ENCODE measurements at places on chromosomes 4 and X.

- no peak for DNase-seq
Measured at GRCh38 chr4:80078346-80079092, 5.5 kb upstream of the ANTXR2 start.

- DNase-seq = peak; percentile 57
Measured at GRCh38 chr4:186844059-186844681, 120.5 kb upstream of the FAT1 start.

- no peak for DNase-seq
Measured at GRCh38 chr4:26912810-26913209, 52.2 kb downstream of the STIM2 start.

DNA sequence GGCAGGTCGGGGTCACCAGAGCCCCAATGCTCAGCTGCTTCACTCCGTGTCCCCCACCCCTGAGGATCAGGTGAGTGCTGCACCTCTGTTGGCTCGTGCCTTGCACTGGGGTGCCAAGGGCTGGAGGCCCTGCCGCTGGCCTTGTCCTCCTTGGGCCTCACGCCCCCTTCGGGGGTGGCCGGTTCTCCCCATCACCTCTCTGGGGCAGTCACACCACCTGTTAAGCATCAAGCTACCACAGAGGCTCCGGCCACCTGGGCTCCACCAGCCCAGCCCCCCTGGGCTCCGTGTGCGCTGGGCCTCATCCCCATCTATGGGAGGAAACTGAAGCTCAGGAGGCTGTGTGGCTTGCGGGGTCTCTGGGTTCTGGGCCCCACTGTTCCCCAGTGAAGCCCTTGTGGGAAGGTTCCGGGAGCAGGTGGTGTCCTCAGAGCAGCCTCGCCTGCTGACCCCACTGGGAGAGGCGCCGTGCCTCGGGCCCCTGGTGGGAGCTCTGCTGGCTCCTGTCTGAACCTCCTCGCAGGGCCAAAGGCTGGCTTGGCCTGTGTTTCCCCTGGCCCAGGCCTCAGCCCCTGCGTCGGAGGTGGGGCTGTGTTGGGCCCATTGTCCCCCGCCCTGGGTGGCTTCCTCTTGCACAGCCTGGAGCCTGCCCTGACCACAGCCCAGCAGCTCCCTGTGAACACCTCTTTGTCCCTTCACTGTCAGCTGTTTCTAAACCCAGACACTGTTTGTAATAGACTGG is 30.8 kb downstream of the DOK7 start:
- no peak for DNase-seq

DNA sequence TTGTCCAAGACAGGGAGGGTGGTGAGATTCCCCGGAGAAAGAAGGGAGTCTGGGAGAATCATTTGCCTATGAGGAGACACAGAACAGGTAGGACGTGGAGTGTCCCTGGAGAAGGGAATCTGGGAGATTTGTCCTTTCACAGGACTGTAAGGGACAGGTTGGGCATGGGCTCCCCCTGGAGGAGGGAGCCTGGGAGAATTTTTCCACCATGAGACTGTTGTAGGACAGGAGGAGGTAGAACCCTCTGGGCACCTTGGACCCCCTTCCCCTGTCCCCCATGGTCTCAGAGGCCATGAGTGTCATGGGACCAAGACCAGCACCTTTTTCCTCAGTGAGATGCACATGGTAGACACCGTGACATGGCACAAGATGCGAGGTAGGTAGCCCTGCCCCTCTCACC is 2.8 kb downstream of the PORCN start:
- peak; percentile 14 for DNase-seq

GRCh38 chrX:15376956-15377355 is 7.3 kb downstream of the VEGFD start:
- DNase-seq = peak; percentile 3

DNA sequence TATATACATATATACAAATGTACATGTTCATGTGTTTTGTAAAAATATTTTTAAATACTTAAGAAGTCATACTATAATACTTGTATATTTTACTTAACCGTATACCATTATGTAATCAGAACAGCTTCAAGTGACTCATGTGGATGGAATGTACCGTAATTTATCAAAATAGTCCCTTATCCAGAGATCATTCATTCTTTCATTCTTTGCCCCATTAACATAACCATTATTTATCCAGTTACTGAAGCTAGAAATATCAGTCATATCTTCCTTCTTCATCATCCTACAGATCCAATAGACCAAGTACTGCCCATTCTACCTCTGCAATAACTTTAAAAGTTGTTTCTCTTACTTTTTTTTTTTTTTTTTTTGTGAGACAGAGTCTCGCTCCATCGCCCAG is 164.2 kb downstream of the MAB21L2 start:
- DNase-seq = peak; percentile 70

DNA sequence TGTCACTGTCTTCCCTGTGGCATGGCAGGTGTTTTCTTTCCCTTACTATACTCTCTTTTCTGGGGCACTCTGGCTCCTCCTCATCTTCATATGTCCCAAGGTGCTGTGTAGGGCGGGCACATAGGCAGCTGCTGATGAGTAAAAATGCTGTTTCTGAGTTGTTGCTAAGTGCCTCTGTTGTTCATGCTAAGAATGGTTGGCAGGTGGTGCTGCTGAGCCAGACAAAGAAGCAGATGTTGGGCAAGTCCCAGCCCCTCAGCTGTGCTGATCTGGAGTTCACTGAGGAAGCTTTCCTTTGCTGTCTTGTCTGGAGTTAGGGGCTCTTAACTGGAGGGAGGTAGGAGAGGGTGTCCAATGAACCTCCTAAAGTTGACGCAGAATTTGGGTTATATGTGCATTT is 40.6 kb downstream of the HADH start:
- DNase-seq = peak; percentile 76

DNA sequence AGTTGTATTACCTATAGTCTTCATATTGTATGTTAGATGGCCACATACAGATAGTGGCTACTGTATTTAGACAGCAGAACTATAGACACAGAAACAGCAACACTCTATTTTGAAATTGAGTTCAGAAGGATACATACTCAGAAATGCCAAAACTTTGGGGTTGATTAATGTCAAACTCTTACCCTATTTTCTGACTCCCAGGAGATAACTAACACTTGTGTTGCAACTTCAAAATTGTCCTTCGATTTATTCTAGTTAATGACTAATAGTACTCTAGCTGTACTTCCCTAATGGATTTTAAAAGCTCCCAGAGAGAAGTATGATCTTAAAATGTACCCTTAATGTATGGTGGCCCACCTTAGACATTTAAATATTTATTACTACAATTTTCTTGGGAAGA is 229.9 kb upstream of the UGT8 start:
- DNase-seq = peak; percentile 3

DNA sequence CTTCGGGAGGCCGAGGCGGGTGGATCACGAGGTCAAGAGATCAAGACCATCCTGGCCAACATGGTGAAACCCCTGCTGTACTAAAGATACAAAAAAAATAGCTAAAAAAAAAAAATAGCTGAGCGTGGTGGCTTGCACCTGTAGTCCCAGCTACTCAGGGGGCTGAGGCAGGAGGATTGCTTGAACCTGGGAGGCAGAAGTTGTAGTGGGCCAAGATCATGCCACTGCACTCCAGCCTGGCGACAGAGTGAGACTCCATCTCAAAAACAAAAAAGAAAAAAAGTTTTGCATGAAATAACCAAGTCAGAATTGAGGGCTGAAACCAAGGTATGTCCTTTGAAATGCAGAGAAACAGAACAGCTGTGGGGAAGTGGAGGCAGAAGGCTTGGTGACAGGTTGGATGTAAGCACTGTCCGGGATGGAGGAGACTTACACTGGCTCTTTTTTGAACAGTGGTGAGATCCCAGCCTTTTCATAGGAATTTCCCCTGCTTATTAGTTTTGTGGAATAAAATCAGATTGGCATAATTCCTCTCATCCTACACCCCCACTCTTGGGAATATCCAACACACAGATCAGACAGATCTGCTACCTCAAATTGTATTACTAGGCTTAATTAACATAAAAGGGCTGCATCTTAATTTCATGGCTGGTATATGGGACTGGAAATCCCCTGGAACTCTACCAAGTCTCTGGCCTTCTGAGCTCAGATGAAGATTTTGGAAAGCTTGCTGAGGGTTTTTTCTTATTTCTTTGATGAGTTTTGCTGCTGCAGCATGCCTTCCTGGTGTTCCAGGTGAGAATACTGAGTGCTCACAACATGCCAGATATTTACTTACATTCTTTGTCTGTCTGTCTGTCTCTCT is 18.8 kb upstream of the C4orf36 start:
- DNase-seq = peak; percentile 46

GRCh38 chr4:41358647-41359421 is 102.1 kb downstream of the UCHL1 start:
- DNase-seq = no peak

GRCh38 chr4:89482926-89483595 is 175.5 kb upstream of the GPRIN3 start:
- DNase-seq = no peak

GRCh38 chrX:97563531-97564133 is 679.9 kb downstream of the RPA4 start:
- peak; percentile 63 for DNase-seq

- DNase-seq = peak; percentile 56
Measured at GRCh38 chr4:2741626-2742025, 14.5 kb downstream of the TNIP2 start.

GRCh38 chrX:153650959-153651358 is 4.0 kb downstream of the DUSP9 start:
- no peak for DNase-seq

DNA sequence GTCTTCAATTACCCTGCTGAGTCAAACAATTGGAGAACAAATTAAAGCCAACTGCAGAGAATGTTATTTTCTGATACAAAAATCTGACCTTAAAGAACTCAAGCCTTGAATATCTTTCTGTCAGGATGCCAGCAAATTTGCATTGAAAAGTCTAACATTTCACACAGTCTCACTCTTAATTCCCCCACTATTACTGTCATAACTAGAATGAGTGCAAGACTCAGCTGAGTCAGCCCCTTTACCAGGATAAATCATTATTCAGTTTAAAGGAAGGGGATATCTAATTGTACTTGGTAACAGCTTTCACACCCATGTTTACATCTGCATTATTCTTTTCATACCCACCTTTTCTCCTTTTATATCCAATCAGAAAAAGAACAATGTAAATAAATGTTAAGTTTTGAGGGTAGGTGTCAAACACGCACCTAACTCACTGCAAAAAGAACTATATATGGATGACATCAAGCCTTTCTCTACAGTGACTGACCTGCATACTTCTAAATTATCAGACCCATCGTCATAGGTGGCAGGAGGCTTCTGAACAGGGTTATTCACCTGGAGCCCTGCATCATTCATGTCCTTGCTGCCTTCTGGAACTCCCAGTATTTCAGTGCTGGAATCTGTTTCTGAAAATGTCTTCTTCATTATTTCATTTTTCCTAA is 117.4 kb downstream of the TMA16 start:
- DNase-seq = no peak

DNA sequence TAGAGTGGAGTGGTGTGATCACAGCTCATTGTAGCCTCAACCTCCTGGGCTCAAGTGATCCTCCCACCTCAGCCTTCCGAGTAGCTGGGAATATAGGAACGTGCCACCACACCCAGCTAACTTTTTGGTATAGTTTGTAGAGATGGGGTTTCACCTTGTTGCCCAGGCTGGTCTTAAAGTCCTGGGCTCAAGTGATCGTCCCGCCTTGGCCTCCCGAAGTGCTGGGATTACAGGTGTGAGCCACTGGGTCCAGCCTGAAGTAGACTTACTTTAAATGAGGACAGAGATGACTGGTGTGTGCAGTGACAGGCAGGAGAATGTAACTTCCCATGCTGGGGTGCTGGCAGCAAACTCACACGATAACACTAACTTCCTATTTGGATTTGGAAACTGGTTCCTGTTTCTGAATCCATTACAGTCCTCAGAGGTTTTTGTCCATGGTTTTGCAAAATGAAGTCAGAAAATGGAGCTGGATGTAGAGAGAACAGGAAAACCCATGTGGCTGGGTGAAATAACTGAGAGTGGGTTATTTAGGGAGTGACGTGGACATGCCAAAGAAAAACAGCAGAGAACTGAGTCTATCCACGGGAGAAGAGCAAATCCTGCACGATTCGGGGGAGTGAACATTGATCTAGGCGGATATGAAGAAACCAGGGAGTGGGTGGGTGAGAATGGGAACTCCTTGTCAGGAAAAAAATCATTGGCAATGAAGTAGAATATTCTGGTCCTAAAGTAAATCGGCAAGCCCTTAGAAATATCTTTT is 95.6 kb downstream of the GATB start:
- DNase-seq = no peak

DNA sequence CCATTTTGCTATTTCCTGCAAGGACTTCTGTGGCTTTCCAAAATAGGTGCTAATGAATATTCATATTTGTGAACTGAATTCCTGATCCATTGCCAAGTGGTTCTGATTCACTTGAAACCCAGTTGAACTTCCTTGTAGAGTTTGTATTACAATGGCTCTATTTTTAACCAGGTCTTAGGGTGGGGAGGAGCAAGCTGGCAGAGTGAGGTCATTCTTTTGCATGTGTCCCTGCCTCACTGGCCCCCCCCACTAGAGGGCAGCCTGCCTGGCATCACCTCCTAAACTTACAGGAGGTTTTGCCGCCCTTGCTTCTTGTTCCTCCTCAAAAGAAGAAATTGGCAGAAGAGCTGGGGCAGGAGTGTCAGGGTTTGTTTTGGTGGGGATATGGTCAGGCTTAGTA is 10.5 kb downstream of the PTTG2 start:
- peak; percentile 77 for DNase-seq

DNA sequence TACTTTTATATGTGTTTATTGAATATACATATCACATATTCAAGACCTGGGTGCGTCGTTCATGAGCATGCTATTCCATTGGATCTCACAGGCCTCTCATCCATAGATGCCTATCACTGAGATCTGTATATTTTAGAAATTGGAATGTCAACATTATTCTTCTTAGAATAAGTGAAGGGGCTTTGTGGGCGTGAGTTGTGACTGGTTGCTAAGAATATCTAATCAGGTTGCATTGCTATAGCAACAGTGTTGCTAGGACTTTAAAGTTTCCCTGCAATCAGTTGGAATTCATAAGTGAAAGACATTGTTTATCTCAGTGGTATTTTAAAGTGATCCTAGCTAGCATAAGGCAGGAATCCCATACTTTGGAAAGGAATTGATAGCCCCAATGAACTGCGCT is 36.7 kb upstream of the ANK2 start:
- DNase-seq = no peak
